Activated CD8-positive, alpha-beta memory T cell treated with anti-CD3 and anti-CD28 coated beads for 24 hours (primary cell): ENCODE measurements at places on chromosomes 12 and 14.

- DNase-seq, result no peak
Measured at GRCh38 chr14:41597647-41598046, 9.0 kb upstream of the LRFN5 start.

GRCh38 chr12:110780448-110780847, 37.8 kb upstream of the PPP1CC start:
- DNase-seq, result peak; percentile 70

- DNase-seq, result no peak
Measured at GRCh38 chr12:93889516-93890212, 212.5 kb downstream of the CRADD start.

DNA sequence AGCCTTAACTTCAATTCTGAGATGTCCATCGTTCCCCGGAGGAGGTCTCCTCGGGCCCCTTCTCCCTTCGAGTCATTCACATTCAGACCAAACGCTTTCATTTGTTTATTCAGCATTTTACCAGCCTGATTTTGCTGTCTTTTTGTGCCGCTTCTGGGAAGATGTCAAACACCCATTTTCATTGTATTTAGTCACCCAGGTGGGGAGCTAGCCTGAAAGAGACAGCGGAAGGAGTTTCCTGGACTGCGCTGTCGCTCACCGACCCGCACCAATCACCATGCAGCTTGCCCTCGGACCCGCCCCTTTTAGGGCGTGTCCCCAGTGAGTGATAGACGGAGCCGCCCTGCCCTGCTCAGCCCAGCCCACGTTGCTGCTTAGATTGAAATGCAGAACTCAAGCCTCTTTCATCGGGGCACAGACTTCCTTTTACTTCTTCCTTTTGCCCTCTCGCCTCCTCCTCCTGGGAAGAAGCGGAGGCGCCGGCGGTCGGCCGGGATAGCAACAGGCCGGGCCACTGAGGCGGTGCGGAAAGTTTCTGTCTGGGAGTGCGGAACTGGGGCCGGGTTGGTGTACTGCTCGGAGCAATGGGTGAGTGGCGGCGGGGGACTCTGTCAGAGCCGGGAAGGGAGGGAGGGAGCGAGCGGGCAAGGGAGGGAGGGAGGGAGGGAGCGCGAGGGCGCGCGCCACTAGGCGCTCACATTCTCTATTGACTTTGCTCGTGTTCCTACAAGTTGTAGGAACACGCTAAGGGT, at the start of gene PAX9:
TSS of gene PAX9 (plus strand) at position 355 of the 752 bp plus-strand sequence. CDS start at position 585, 230 bp downstream.
- no peak for DNase-seq

GRCh38 chr14:53183056-53183455, 29.9 kb upstream of the DDHD1 start:
- no peak for DNase-seq
